ENCODE measurements at places on chromosomes 3 and 15.

- DNase-seq: peak; percentile 87
Observed at GRCh38 chr15:39581793-39582285, 960 bp downstream of the THBS1 start.

- DNase-seq: no peak
Observed at GRCh38 chr3:107911337-107912000, 179.4 kb downstream of the CD47 start.

- no peak for DNase-seq
Observed at GRCh38 chr3:16820485-16820884, 64.3 kb upstream of the PLCL2 start.

DNA sequence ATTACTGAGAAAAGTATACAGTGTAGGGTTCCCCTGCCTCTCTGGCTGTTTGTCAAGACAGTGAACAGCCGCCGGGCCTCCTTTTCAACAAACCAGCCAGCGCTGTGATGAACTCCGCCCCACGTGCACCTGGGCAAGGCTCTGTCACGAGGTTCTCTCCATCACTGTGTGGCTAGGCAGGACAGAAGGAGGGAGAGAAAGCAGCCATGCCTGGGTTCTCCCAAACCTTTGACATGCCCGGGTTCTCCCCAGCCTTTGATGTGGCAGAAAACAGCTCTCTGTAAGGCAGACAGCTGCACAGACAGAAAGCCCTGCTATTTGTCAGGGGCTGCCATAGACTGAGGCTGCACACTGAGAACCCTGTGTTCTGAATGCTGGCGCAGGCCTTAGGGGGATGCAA lies 101.4 kb upstream of the TRPM1 start:
- DNase-seq: no peak

- DNase-seq: no peak
Observed at GRCh38 chr3:183563536-183563874, 8.0 kb upstream of the KLHL6 start.

DNA sequence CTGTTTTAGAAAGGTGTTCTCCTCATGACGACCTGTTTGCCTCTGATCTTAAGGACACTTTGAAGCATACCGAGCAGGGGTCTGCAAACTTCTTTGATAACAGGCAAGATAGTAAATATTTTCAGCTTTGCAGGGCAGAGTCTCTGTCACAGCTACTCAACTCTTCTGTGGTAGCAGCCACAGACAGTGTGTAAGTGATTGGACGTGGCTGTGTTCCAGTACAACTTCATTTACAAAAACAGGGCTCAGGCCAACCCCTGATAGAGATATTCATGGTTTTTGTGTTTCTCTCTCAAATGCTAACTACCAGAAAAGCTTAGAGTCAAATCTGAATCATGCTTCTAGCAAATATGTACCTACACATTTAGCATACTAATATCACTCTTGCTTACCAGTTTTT lies 51.5 kb downstream of the TGFBR2 start:
- no peak for DNase-seq

GRCh38 chr3:45947361-45947760 lies 4.1 kb downstream of the CXCR6 start:
- DNase-seq: no peak

GRCh38 chr3:192816351-192816750 lies 89.0 kb upstream of the FGF12 start:
- DNase-seq: peak; percentile 52

DNA sequence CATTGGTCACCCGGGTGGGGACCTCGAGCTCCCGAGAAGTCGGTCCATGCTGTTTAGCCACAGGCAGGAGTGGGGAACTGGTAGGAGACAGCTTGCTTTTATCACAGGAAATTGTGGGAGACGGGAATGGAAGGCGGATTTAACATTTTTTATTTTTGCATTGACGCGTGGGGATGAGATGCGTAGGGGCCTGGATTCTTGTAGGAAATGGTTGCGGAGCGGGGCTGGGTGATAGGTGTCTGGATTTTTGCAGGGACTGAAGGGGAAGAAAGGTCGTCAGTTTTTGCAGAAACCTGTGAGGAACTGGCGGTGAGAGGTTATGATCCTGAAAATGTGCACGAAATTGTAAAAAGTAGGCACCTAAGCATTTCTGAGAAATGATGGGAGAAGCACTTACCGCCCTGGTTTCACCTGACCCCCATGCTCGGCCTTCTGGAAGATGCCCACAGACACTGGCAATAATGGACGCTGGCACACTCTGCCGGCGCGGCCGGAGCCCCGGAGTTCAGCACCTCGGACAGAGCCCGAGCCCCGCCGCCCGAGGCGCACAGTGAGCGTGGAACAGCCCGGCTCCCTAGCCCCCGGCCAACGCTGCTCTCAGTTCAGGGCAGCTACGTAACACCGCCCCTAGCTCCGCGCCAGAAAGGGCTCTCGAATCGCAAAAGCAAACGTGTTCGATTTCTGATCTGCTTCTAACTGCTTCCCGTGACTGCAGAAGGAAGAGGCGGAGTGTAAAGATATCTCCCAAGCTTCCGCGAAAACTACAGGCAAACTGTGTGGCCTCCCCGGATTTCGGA lies 928 bp downstream of the ANKRD34C start:
- DNase-seq: peak; percentile 92

- peak; percentile 60 for DNase-seq
Observed at GRCh38 chr3:123651449-123652341, 66.8 kb upstream of the HACD2 start.

GRCh38 chr15:82689147-82689546 lies 20.5 kb downstream of the AP3B2 start:
- DNase-seq: peak; percentile 34

GRCh38 chr15:68302729-68303128 lies 25.2 kb downstream of the FEM1B start:
- peak; percentile 37 for DNase-seq

GRCh38 chr15:68808091-68808490 lies 12.6 kb downstream of the ANP32A start:
- DNase-seq: no peak

DNA sequence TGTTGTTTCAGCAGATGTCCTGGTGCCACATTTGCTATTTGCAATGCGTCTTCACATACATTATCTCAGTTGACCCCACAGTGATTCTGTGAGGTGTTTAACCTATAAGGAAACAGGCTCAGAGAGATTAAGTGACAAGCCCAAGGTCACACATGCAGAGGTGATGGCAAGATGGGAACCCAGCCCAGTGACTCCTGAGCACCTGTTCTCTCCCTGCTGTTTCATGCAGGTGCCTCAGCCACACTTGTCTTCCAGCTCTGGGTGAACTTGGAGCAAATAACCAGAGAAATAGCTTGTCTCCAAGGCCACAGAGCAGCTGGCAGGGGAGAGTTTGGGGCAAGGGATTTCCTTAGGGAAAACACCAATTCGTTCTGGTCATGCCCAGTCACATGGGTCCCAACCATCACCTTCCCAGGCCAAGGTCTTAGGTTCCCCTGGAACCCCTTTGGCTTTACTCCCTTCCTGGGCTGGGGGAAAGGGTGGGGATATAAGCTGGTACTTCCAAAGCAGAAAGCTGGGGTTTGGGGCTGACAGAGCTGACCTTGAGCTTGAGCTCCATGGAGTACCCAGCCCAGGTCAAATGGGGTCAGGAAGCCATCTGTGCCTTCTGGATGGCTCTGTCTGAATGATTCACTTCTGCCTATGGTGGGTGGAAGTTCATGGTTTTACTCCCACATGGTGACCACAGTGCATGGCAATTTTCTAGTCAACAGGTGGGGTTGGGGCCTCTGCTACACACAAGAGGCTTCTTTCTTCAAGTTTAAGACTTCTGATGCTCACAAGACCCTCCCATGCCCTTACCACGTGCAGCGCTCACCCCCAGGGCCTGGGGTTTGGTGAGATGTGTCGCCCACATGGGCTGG lies 22.4 kb downstream of the LIPC start:
- no peak for DNase-seq

All from endodermal cell (in vitro differentiated cells).